ENCODE measurements at places on chromosomes 13 and 19. TPM values are rescaled to one million over a fixed set of nuclear protein-coding genes. Genes with fewer than 3 reads are reported as not detected.

Gene UHRF1
- total RNA-seq = 1.6 TPM

Gene LRRC63
- 0.53 TPM for total RNA-seq

Gene SLITRK5
- total RNA-seq = 0.10 TPM

Gene ZNF345
- total RNA-seq = 16.4 TPM

Gene URAD
- total RNA-seq = not detected

Gene MYO16
- 0.20 TPM for total RNA-seq
